ENCODE measurements at places on chromosomes 3 and 15.

GRCh38 chr3:195240939-195241338, 30.0 kb downstream of the XXYLT1 start:
- no peak for DNase-seq

DNA sequence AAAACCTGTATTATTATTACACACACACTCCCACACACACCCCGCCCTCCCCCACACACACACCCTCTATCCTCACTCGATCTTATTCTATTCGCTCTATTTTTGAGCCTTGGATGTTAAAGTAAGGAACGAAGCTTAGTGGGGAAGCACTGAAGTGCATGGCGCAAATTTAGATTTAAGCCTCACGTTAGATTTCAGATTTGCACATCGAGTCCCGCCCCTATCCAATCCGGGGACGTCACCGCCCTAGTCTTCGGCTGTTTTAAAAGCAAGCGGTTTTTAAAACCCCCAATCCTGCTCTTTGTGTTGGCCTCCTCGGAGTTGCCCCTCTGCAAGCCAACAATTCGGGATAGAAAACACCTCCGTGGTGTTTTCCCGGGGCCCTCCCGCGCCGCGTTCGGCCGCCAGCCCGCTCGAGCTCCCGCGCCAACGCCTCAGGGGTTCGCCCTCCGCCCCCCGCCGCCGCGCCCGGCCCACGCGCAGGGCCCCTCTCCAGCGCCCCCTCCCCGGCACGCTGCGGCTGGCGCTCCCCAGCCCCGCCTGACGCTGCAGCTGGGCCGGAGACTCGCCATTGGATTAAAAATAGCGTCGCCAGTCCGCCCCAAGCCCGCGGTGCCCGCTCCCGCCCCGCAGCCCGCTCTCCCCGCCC, at the start of gene USP13:
USP13 (plus strand) TSS at position 594 of the 649 bp plus-strand sequence. CDS start 186 bp downstream, outside the sequence.
- DNase-seq = peak; percentile 91

- no peak for DNase-seq
Observed at GRCh38 chr15:101510212-101511197, 21.0 kb upstream of the PCSK6 start.

DNA sequence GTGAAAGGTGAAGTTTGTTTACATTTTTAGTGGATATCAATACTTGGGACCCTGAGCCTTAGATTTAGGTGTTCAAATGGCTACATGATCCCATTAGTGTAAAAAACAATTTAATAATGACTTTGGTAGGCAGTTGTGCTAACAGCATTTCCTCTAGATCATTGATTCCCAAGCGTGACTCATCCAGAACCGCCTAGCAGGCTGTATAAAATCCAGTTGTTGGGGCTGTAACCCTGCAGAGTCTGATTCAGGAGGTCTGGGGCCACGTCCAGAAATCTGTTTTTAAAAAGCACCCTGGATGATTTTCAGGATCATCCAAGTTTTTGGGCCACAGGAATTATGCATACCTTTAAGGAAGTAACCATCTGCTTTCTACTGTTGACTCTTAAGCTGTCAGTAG, 156.4 kb downstream of the TP63 start:
- DNase-seq = no peak

DNA sequence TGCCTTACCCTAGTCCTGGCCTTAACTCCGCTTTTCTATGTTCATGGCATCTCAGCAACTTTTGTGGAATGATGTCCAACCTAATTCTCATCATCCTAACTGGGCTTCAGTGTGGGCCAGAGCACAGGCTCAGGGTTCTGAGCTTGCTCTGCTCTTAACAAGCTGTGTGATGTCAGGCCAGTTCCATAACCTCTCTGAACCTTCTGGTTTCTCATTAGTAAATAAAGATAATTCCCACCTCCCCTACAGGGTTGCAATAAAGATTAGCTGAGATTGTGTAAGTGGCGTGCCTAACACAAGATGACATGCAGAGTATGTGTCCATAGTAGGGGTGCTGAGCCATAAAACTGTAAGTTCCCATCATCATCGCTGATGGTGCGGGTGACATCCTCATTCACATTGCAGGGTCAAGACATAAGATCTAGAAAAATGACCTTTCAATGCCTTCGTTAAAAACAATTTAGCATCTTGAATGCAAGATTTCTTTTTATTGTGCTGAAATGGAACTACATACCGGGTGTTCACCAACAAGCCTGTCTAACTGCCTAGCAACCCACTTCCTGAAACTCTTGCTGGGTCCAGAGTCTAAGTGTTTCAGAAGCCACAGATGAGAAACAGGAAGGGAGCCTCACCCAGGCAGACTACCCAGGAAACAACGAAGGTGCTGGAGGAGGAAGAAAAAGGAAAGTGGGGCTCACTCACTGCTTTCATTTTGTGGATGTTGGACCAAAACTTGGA, 36.2 kb downstream of the CDCP1 start:
- no peak for DNase-seq

DNA sequence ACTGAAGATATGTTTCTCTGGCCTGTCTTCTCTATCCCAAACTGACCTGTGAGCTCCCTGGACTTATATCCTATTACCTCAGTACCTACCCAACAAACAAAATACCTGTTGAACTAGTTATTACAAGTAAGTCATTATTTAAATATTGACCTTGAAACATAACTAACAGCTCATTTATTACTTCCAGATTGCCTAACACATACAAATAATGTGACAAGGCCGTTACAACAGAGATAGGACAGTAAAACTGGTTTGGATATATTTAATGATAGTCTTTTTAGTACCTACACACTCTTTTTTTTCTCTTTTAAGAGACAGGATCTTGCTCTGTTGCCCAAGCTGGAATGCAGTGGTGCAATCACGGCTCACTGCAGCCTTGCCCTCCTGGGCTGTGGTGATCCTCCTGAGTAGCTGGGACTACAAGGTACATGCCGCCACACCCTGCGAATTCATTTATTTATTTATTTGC, 145.0 kb downstream of the ADAM10 start:
- DNase-seq = no peak

DNA sequence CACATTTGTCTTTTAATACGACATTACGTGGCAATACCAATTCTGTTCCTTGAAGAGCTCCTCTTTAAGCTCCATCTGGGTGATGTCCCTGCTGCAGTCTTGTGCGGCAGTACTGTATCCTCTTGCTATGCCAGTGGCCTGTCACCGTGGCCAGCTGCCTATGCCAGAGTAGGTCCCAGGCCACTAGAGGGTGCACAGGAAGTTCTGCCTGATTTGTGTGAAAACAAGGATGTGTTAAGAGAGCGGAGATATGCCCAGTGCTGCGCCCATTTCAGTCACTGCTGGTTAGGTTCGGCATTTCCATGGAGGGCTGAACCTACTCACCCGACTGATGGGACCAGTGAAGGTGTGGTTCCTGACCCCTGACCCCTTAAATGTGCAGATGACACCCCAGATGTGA, 25.2 kb downstream of the NIPA1 start:
- peak; percentile 7 for DNase-seq

- no peak for DNase-seq
Observed at GRCh38 chr15:83062768-83063180, 4.3 kb downstream of the BTBD1 start.

GRCh38 chr3:127772827-127773751, 49.2 kb downstream of the MGLL start:
- no peak for DNase-seq

DNA sequence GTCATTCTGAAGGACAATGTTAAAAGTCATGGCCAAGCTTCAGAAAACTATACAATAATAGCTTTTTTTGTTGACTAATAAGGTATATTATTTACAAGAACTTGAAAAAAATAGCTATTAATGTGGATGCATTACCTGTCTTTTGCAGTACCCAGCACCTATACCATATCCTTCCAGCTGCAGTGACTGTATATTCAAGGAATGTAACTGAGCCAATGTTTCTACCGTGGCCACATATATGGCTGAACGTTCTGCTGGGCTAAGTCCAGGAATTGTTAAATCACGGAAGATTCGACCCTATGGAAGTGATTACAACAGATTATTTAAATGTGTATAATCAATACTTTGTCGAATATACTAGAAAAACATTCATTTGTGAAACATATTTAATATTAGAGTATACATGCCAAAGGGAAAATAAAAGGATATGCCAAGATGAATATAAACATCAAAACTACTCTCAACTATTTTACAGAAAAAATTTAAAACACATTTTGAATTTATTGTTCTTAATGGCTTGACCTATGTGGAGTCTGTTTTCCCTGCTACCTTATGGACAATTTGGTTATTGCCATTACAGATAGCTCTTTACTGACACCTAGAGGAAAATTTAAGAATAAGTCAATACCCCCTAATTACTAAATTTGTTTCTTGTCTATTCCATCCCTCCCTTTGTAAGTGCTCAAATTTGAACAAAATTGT, 17.6 kb downstream of the ACAD11 start:
- peak; percentile 56 for DNase-seq

DNA sequence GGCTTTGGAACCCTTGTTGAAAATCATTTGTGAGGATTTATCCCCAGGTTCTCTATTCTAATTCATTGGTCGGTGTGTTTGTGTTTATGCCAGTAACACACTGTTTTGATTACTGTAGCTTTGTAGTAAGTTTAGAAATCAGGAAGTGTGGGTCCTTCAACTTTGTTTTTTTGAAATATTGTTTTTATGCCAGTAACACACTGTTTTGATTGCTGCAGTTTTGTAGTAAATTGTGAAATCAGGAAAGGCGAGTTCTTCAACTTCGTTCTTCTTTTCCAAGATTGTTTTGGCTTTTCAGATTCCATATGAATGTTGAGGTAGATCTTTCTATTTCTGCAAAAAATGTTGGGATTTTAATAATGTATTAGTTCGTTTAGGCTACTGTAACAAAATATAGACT, 314.6 kb downstream of the RPLP1 start:
- no peak for DNase-seq

DNA sequence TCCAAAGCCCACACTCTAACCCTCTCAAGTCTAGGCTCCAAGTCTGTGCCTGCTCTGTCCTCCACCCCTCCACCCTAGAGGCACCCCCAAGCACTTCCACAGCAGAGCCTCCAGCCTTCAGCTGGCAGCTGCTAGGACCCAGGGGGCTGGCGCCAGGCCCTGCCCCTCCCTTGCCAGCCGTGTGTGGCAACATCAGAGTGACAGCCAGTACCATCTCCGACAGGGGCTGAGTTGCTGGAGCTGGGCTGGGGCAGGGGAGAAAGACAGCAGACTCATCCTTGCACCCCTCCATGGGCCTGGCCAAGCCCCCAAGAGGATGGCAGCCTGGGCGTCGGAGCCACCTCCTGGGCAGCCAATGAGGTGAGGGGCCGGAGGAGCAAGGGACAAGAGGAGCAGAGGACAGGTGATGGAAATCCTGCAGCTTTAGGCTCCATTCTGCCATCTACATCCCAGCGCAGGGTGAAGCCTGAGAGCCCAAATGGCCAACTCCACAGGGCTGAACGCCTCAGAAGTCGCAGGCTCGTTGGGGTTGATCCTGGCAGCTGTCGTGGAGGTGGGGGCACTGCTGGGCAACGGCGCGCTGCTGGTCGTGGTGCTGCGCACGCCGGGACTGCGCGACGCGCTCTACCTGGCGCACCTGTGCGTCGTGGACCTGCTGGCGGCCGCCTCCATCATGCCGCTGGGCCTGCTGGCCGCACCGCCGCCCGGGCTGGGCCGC, at the start of gene GPR62:
GPR62 (plus strand) TSS at position 207 of the 718 bp plus-strand sequence; CDS start at position 479, 272 bp downstream.
- no peak for DNase-seq

DNA sequence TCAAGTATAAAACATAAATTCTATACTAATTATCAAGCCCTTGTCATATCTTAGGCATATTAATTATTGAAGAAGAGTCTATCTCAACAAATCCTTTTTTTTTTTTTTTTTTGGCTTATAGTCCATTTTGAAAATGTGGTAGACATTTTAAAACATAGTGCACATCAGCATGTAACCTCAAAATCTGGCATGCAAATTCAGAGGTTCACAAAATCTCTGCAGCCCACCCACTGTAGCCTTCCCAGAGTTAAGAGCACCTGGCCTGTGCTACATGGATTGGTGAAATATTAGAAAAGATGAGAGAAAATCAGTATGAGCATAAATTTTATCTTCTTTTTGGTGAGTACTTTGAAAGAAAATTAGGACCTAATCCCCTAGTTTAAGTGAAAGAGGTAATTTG, 84.8 kb downstream of the MBNL1 start:
- no peak for DNase-seq

GRCh38 chr3:110905121-110905520, 166.5 kb upstream of the NECTIN3 start:
- DNase-seq = no peak
